ENCODE measurements at places on chromosomes 2 and 18.

- DNase-seq = no peak
These were observed 1130.2 kb downstream of the DSC3 start for GRCh38 chr18:29912351-29912750.

DNA sequence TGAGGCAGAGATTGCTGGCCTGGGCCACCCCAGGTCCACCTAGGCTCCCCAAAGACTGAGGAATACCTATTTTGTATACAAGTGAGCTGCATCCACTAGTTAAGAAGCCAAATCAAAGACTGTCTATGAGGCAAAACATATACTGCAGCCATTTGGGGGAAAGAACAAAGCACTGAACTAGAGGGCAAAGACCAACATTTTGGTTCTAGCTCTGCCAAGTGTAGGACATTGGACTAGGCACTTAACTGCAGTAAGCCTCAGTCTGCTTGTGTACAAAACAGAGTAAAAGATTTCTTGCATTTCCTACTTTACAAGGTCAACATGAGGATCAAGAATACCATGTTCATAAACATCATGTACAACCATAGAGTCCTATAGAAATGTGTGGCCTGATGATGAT, 94.8 kb upstream of the CYP1B1 start:
- DNase-seq = no peak

DNA sequence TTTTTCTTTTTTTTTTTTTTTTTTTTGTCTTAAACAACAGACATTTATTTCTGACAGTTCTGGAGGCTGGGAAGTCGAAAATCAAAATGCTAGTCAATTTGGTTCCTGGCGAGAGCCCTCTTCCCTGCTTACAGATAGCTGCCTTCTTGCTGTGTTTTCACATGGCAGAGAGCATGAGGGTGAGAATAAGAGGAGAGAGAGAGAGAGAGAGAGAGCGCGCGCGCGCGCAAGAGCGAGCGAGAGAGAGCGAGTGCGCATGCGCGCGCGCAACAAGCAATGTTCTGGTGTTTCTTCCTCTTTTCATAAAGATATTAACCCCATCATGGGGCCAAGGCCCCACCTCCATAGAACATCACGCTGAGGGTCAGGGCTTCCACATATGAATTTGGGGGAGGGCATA, 20.9 kb downstream of the MTCL1 start:
- DNase-seq = no peak

DNA sequence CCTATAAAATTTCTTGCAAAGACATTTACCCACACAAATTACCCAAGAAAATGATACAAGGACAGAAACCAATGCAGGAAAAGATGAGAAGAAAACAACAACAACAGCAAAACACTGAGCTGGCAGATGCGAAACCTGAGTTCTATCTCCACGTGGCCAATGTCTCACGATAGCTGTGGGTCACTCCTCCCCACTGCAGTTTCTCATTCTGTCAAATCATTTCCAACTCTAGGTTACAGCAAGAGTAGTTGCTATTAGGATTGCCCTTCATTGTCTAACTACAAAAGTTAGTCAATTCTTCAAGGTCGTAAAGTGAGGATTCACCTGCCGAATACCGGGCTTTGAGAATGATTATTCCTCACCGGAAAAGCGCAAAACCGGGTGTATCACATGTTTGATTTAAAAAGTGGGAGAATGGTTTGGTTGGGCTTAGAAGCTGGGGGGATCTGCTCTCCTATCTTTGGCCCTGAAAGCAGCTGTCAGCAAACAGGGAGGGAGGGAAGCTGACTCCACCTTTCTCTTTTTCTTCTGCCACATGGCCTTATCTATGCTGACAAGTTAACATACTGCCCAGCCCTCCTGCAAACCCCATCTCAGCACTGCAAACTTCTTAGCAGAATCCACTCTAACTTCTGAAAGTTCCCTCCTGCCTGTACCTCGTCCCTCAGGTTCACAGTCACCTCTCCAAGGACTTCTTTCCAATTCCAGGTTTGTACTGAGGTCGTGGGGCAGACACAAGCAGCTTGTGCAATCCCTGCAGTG, 473.0 kb downstream of the SOX11 start:
- DNase-seq = no peak

GRCh38 chr18:73617981-73618380, 529.7 kb downstream of the FBXO15 start:
- no peak for DNase-seq

DNA sequence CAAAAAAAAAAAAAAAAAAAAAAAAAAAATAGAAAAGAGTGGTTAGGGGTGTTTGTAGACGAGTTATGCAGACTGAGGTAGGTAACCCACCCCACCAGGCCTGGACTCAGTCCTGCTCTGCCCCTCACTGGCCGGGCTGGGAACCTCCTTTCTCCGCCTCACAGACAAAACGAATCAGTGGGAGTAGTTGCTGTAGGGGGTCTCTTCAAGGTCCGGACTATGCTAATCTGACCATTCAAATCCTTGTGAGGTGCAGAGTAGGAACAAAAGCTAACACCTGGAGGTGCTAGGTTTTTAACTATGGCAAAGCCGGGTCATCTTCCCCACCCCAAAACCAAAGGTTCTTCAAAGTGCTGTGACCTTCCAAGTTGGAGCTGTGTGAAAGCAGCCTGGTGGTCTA, 223.7 kb downstream of the SLC4A3 start:
- DNase-seq = no peak

DNA sequence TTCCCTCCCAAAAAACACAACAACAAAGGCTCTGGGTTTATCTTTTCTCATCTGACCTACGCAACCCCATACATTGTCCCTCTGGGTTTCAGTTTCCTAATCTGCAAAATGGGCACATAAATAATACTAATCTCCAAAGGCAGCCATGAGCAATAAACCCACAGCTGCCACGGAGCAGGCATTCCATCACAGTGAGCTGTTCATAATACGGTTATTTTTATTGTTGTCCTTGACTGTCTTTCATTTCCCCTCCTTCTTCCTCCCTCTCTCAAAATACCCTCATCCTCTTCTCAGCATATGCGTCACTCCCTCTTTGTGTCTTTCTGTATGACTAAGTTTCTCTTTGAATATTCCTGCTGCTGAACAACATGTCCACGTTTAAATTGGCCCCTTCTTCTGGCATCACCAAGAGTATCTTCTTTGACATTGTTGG, 129.8 kb upstream of the CAB39 start:
- peak; percentile 57 for DNase-seq

DNA sequence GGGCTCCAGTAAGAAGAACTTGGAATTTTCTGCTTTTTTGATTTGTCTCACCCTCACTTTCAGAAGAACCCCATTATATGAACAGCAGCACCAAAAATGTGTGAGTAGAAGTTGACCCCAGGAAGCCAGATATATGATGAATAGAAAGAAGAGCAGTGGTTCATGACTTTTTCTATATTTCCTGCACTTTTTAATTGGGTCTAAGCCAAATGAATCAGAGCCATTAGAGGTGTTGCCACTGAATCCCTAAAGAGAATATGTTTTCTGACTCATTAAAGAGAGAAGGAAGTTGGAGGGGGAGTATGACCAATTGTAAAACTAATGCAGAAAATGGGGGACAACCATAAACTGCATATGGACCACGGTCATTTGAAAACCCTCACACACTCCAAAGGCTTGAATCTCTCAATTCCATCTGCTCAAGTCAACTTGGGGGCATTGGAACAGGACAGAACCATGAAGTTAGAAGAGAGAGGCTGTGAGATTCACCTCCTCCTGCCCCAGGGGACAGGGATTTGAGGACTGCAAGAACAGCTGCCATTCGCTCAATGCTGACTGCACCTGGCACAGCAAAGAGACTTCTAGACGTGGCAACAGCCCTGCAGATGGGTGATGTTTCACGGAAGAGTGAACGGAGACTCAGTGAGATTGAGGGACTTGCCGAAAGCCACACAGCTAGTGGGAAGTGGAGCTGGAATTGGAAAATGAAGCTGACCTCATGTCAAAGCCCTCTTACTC, 3.0 kb downstream of the DAPL1 start:
- no peak for DNase-seq

All from naive B cell (primary cell).